ENCODE measurements at places on chromosomes 11 and 22.

DNA sequence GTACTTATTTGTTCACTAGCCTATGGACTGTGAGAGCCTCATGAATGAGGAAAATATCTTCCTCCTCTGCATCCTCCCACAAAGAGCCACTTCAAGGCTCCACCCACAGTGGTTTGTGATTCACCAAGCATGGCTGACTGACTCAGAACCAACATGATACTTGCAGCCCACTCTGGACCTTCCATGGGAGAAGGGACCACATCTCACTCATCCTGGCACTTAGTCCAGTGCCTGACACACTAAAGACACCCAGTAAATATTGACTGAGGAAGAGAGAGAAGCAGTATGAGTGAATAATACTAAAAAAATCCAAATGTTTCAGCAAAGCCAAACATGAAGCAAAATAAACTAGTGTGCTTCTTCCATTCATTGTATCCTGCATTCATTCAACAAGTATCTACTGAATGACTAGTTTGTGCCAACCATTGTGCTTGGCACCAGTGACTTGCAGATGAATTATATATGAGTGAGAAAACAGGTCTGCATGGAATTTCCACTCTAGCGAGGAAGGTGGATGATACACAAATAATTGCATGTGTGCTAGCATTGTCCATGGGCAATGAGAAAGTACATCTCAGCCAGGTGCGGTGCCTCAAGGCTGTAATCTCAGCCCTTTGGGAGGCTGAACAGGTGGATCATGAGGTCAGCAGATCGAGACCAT, 54.9 kb upstream of the BLID start:
- no peak for DNase-seq

GRCh38 chr22:27883656-27884350, 35.3 kb downstream of the PITPNB start:
- DNase-seq, result no peak

GRCh38 chr11:113675565-113675964, 30.5 kb downstream of the TMPRSS5 start:
- DNase-seq, result no peak

GRCh38 chr11:104060820-104061219, 24.4 kb downstream of the DDI1 start:
- no peak for DNase-seq

DNA sequence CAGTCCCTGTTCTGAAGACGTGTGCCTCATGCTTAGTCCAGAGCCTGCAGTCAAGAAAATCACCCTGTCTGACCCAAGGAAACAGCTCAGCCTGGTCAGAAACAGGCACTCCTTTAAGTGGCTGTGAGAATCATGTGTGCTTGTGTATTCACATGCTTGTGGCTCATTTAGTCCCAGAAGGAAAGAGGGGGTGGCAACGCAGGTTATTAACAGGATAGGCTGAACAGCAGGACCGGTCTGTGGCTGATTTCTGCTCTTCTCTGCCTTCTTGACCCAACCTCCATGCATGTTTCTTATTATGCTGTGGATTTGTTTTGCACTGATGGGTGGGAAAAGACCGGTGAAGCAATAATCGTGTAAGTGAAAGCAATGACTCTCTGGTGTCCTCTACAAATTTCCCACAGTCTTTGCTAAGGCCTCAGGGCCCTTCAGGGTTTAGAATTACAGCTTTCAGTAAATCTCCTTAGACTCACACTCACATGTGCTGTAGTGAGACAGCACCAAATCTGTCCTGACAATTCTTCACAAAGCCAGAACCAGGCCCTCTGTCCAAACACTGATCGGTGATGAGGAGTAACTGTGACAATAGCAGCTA, 288.1 kb downstream of the ETS1 start:
- no peak for DNase-seq

GRCh38 chr11:69368119-69368880, 74.3 kb downstream of the MYEOV start:
- no peak for DNase-seq

DNA sequence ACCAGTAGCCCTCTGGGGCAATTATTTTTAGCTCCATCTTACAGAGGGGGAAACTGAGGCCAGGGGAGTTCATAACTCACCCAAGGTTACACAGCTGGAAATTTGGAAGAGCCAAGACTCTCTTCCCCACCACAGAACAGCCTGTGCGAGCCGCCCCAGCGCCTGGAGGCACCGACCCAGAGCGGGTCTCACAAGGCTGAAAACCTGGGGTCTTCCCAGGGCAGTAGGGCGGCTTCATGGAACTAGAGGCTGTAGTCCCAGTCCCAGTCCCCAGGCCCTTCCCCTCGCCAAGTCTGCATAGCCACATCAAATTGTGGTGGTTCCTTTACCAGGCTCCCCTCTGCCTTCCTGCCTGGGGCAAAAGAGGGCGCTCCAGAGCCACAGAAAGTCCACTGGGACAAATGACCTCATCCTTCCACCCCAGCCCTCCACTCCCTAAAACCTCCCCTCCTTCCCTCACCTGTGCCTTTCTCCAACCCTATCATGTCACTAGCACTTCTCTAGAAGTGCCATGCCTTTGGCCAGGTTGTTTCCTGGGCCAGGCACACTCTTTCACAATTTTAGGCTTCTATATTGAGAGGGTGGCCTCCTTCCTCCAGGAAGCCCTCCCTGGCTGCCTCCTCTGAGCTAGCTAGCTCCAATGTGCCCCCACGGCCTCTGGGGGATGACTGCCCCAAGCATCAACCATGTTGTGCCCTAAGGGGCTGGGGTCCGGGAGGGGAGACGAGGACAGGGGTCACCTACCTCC, 15.2 kb upstream of the CDC42EP1 start:
- DNase-seq, result peak; percentile 10

DNA sequence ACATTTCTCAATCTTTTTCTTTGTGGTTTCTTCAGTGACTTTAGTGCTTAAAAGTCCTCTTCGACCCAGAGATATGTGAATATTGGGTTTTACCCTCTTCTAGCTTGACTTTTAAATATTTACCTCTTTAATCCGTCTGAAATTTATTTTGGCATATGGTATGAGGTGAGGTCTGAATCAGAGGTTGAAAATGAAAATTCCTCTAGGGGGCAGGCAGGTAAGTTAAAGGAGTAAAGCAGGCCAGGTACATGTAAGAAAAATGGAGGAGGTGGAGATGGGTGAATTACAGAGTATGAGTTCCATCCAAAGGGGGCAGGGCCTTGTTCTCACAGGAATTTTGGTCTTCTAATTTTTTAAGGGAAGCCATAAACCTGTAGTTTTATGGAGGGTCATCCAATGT, 263.8 kb upstream of the NARS2 start:
- DNase-seq, result peak; percentile 59

- DNase-seq, result peak; percentile 57
Measured at GRCh38 chr22:29143941-29144785, 61.5 kb upstream of the EMID1 start.

- DNase-seq, result no peak
Measured at GRCh38 chr22:47439643-47440265, 677.3 kb downstream of the TBC1D22A start.

DNA sequence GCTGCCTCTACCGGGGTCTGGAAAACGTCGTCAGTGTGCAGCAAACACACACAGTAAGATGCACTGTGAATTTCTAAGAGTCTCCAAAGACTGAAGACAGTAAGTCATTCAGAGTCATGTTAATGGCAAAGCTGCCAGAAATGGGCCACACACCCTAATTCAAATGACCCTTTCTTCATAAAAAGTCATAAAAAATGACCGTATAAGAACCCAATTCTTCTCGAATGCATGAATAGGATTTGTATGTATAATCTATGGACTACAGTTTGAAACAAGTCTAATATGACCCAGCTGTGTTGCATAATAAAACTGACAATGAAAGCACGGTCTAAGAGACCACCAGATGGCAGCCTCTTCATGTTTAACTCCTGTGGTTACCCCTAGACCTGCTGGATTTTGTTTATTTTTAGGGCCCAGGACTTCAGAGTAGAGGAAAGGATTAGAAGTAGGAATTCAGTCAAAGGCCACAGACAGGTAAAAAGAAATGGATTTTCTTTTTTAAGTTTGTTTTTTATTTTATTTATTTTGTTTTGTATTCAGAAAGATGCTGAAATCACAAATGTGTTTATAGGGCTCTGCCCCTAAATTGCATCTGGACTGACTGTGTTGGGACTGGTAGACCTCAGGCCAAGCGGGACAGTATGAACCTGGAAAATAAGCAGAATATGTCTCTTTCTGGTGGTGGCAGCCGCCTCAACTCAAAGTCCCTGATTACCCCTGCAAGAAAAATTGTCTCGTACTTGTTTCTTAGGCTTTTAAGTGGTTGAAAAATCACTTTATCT, 32.1 kb upstream of the SLC5A12 start:
- DNase-seq, result peak; percentile 13

- no peak for DNase-seq
Measured at GRCh38 chr11:134739136-134739535, 327.1 kb upstream of the B3GAT1 start.

DNA sequence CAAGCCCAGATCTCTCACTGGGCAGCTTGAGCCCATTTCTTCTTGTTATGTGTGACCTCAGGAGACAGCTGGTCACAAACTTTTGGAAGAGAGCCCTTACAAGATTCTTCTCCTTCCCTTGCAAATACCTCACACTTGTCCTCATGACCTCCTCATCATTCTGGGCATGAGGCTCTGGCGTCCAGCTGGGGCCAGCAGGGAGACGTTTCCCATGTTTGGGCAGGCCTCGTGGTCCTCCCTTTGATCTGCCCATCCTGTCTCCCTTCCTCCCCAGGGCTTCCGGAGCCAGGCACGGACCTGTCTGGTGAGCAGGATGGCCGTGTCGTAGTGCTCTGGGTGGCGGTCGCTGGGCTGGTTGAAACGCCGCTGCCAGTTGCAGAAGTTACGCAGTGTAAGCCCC, 9.7 kb downstream of the ADAMTS8 start:
- no peak for DNase-seq

DNA sequence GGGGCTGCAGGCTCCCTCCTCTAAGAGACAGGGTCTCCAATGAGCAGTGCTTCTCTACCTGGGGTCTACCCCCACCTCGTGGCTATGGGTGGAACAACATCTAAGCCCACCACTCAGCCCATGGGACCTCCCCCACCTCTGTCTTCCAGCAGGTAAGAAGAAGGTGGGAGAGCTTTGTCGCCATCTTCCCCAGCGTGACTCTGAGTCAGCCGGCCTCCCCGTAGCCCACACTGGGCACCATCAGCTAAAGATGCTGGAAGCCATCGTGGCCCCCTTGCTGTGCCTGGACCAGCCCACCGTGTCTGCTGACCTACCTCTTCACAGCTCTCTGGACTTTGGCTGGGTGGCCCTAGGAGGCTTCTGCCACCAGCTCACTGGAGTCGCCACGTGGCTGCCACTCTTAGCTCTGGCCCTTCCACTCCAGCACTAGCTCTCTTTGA, 944 bp downstream of the C11orf86 start:
- DNase-seq, result peak; percentile 26

GRCh38 chr11:128694618-128695481, 978 bp downstream of the FLI1 start:
- DNase-seq, result no peak

- no peak for DNase-seq
Measured at GRCh38 chr11:110455718-110456117, 26.0 kb downstream of the FDX1 start.

- DNase-seq, result no peak
Measured at GRCh38 chr11:47516984-47517853, 35.7 kb downstream of the CELF1 start.

DNA sequence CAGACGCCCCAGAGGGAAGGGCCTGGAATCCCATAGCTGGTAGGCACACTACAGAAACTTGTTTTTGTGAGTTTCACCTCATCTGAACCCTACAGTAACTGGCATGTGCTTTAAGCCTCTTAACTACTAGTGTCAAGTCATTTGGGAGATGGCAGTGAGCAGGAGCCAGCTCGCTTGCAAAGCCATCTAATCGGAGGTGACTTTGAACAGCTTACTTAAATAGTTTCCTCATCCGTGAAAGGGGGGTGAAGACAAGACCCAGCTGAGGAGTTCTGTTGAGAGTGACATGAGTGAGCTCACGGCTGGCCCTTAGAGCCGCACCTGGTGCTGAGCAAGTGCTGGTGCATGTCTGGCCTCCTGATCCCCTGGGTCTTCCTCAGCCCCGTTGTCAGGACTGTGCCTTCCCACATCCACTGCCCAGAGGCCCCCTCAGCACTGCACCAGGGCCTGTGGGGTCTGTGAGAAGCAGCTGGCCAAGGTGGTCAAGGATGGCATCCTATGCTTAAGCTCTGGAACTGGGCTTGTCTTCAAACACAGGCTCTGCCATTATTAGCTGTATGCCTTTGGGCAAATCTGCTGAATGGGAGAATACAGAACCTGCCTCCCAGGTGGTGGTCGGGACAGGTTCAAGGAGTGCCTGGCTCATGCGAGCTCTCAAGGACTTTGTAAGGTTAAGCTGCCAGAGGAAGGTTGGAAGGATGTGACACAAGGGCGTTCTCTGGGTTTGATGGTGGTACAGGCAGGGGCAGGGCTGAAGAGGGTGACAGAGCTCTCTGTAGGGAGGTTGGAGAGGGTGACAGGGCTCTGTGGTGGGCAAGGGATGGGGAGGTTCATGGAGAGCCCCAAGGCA, 27.3 kb downstream of the INCENP start:
- no peak for DNase-seq

DNA sequence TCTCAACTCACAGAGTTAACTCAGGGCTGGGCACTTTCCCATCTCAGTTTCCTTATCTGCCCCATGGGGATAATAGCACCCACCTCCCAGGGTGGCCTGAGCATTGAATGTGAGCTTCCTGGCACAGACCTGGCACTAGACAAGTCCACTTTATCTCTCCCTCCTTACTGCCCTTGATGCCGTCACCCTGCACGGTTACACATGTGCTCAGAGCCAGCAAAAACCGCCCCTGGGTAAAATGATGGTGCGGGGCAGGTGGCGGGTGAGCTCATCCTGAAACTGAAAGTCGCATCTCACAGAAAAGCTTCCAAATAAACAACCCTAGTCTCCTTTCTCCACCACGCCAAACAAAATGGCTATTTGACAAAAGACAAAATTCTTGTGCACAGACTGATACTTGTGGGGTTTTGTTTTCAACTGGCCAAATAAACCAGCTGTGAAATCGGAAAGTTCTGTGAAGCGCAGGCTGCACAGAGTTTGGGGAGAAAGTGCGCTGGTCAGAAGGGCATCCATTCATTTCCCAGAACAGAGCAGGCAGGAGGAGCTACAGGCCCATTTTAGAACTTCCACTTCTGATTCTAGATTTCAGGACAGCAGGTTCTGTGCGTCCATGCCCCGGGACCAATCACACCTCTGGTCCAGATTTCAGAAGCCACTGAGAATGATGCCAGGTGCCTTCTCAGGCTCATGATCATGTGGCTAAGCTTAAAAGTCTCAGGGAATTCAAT, 138.1 kb downstream of the SHANK2 start:
- DNase-seq, result no peak

- peak; percentile 71 for DNase-seq
Measured at GRCh38 chr22:27480487-27480886, 321.1 kb downstream of the MN1 start.

Data from NCI-H1092 treated with DMSO at 0.1 percent for 48 hours (cell line).